ENCODE measurements at places on chromosomes 2 and 18.

DNA sequence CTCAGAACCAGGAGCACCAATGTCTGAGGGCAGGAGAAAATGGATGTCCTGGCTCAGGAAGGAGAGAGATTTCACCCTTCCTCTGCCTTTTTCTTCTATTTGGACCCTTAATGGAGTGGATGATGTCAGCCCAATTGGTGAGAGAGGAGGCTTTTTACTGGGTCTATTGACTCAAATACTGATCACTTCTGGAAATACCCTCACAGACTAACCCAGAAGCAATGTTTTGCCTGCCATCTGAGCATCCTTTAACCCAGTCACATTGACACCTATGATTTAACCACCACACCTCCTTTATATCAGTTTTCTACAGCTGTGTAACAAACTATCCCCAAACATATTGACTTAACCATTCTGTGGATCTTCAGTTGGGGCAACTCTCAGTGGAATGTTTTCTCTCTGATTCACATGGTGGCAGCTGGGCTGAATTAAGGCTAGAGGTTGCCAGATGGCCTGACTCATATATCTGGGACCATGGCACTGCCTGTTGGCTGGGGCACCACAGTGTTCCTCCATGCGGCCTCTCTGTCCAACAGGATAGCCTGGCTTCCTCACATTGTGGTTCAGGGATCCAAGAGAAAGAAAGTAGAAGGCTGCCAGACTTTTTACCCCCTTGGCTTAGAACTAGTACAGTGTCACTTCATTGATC lies 18.2 kb upstream of the MBOAT2 start:
- DNase-seq, result no peak

DNA sequence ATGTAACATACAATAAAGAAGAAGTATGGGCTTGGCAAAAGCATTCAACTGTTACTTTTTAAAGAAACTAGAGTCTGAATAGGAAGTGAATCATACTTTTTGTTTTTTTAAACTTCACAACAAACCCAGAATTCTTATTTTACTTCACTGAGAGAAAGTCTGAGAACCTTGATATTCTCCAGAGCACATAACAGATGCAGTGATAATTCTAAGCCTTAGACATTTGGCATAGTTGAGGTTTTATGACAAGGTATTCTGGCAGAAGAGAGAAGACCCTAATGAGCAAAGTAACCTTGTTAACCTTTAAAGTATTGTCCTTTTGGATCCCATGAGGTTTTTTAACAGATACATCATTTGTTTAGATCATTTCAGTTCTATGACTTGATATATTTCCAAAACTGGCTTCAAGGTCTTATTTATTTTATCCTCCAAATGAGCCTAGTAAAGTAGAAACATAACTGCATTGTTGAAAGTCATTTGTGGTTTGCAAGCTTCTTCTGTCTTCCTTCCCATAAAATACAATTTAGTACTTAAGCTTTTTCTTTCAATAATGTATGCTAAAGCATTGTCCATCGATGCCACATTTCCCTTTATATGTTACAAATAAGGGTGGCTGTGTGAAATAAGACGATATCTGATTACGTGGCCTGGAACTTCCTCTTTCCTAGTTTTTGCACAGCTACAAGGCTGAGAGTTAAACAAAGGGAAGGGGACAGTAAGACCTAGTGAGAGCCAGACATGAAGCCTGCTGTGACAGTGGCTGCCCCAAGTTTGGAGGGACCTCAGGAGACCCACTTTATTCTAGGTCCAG lies 86.1 kb upstream of the ITPRID2 start:
- no peak for DNase-seq

GRCh38 chr2:7012141-7012764 lies 95.0 kb downstream of the RNF144A start:
- DNase-seq, result no peak

GRCh38 chr2:215698566-215698965 lies 262.7 kb upstream of the FN1 start:
- DNase-seq, result no peak

DNA sequence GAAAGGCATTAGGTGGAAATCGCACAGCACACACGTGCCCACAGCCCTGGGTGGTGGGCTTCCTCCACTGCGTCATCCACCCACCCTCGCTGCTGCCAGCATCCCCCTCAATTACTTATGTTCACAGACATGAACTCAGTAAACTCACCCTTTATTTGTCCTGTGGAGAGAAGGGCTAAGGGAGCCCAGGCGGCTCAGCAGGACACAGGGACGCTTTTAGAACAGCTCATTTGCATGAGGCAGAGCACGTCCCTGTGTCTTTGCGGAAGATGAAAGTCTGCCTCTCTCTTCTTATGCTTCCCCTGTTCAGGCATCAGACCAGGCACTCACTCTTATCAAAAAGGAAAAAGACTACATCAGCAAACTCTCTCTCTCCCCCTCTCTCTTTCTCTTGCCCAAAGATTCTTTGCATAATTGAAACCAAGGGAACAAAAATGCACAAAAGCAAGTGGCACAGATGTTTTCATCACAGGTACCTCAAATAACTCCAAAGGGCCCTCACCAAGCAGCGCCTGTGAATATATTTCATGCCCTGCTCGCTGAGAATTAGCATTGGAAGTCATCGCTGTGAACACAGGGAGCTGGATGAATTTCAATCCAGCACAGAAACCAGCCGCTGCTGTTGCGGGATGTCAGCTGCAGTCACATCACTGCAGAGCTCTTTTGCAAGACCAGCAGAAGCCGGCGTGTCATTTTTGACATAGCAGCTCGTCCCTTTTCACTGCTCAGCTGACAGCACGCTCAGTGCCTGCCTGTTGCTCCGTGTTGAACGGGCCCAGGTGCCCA lies 376.3 kb upstream of the MYT1L start:
- DNase-seq, result no peak

DNA sequence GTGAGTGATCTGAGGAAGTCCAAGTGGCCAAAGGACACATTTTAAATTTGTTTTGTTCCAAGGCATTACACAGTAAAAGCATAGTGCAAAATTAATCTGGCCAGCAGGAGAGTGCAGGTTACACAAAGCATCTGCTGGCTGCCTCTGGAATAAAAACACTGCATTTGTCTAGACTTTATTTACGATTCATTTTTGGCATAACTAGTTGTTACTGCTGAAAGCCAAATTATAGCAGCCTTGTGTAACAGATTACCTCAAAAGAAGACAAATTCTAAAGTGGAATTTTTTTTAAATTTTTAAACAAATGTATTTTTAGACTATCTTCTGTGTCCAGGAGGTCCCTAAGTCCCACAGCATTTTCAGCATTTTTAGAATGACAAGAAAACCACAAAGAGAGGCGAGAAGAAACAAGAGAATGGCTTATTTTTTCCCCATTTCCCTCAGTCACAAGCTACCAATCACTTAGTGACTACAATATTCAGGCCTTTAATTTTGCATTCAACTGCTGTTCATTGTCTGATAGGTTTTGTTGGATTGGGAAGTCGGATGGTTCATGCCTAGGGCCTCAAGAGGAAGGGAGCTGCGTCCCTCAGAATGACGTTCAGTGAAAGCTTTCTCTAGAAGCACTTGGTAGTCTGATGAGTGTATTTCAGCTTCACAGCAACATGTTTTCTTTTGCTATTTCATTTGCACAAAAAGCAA lies 46.0 kb downstream of the TMEFF2 start:
- no peak for DNase-seq

DNA sequence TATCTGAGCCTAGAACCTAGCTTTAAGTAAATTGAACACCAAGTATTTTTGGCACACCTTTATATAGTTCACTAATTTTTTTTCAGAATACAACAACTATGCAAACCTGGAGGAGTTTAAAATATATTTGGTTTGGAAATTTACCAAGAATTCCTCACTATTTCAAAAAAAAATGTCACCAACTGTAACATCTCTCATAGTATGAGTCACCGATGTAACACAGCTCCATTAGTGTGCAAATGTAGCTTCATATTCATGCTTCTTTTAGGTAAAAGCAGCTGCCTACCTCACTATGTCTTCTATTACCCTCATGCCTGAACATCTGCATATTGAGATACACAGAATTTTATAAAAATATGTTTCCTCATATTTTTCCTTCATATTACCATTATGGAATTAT lies 80.5 kb downstream of the NRXN1 start:
- DNase-seq, result no peak

GRCh38 chr2:27958711-27959378 lies 68.3 kb downstream of the BABAM2 start:
- no peak for DNase-seq

DNA sequence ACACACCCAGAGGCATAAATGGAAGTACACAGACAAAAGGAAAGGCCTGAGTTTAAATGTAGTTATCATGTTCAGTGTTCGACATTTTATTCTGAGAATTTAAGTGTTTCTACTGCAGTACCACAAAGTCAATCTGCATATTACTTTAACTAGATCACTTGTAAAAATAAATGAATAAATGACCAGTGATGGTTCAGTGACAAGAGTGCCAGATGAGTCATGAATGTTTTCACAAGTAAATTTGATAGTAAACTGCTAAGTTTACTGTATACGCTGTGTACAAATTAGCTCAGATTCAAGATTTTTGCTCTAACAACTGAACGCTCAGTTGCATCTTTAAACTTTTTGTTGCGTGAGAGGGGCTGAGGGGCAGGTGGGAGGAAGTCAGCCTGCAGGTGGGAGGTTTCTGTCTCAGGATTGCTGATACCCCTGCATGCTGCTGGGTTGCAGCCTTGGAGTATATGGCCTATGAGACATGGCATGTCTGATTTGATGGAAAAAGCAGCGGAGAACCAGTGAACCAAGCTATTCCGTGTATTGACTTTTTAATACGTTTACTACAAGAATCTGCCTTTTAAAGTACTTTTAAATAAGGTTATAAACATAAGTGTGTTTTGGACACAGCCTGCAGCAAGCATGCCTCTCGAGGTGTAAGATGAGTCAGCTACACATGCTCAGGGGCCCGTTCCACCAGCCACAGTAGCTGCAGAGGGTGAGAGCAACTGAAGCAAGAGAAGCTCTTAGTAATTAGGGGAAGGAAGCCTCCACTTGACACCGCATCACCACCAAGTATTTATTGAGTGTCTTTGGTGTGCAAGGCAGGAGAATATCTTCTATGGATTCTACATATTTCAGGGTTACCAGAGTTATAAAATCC lies 245.1 kb downstream of the NEDD4L start:
- DNase-seq, result no peak

- no peak for DNase-seq
Observed at GRCh38 chr2:169702996-169703395, 8.7 kb downstream of the PHOSPHO2 start.

- DNase-seq, result no peak
Observed at GRCh38 chr2:217186668-217187159, 326.9 kb upstream of the TNP1 start.

GRCh38 chr18:58407649-58408407 lies 221.1 kb downstream of the ALPK2 start:
- no peak for DNase-seq

- DNase-seq, result no peak
Observed at GRCh38 chr2:96108541-96109360, 7.6 kb downstream of the ADRA2B start.

Data from progenitor cell of endocrine pancreas (in vitro differentiated cells).